ENCODE measurements at places on chromosomes 7 and 10.

DNA sequence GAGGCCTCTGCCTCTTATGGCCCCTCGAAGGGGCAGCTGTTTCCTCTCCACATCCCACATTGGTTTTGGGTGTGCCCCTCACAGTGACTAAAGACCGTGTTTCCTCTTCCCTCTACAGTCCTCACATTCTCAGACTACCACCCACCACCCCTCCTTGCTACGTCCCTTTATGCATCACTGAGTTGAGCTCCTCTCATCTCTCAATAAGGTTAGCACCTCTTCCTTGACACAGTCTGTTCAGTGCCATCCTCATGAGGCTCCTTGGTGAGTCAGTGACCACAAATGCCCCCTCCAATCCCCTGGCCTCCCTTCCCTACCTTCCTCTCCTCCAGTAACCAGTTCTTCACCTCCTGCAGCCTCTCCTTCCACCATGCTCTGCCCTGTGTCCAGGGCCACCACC, 239.1 kb upstream of the MYO3A start:
- DNase-seq, result no peak

DNA sequence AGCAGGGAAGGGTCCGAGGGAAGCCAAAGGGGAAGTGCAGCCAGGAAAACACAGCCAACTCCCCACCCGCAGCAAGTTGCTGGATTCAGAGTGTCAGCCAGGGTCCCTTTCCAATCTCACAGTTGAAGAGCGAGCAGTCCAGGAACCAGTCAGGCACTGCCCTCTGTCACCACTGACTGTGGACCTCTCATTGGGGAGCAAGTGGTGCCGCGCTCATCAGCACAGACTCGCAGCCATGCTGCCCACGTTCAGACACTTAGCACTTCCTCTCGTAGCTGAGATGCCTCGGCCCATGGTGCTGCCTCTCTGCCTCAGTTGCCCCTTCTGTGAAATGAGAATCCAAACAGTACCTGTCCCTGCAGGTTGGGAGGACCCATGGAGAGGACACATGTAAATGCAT, 123.6 kb upstream of the CHST15 start:
- DNase-seq, result no peak

GRCh38 chr10:85784792-85785191, 581.8 kb downstream of the GRID1 start:
- DNase-seq, result no peak

DNA sequence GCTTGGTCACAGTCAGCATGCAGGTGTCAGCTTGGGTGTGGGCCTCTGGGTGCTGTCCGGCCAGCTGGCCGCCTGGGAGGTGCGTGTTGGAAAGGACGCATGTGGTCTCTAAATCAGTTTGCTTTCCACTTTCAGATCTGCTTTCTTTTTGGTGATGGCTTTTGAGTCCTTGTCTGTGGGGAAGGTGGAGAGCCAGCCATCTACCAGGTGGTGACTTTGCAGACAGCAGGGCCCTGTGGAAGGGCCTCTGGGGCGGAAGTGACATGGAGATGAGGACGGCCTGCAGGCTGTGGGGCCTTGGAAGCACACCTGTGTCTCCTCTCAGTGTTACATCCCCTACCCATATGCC, 59.4 kb downstream of the WDR37 start:
- no peak for DNase-seq

- no peak for DNase-seq
Measured at GRCh38 chr7:105218215-105218614, 170.5 kb downstream of the SRPK2 start.

- DNase-seq, result peak; percentile 11
Measured at GRCh38 chr7:100353685-100354330, 4.1 kb upstream of the PILRB start.

DNA sequence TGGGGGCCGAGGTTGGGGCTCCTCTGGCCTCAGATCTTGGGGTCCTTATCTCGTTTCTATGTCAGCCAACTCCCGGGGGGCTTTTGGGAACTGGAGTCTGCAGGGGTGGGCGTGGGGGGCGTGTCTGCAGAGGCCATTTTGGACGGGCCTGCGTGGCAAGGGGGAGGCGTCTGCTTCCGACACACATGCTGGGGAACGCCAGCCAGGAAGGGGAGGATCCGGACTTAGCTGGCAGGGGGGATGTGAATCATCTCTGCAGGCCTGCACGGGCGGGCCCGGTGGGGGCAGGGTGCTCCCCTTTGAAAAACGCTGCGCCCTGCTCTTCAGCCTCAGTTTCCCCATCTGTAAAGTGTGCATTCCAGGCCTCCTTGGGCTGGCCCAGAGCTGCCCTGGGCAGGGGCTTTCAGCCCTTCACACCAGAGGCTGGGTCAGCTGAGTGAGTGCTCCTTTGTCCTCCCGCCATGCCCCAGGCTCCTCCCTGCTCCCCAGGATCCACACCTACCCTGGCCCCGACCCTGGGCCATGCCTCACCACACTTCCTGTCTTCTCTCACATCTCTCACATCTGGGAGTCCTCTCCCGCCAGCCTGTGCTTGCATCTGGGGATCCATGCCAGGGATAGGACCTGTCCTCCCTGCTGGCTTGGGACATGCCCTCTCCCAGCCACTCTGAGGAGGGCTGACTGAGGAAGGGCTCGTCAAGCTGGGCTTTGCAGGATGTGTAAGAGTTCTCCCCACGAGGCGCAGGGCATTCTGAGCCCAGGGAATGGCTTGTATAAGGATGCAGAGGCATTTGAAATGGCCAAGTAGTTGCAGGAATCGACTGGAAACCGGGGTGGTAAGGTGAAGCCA, 172.6 kb upstream of the TNRC18 start:
- DNase-seq, result peak; percentile 68

DNA sequence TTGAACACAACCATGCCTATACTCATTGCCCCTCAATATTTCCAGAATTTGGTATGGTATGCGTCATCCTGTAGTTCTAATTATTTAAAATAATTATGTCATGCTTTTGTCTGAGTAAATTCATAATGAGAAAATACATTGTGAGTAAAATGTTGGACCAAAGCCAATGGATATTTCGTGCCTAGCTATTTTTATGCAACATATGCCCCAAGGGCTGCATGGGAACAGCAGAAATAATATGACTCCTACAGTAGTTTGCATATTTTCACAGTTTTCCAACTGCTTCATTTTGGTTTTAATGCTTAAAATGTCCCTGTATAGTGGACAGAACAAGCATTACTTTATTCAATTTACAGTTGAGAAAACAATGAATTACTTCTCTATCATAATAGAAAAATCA, 1115.6 kb upstream of the GHITM start:
- DNase-seq, result no peak

GRCh38 chr7:105748701-105749100, 127.7 kb downstream of the ATXN7L1 start:
- DNase-seq, result no peak

- no peak for DNase-seq
Measured at GRCh38 chr7:25671111-25671510, 442.8 kb upstream of the NPVF start.

- no peak for DNase-seq
Measured at GRCh38 chr7:8436965-8437364, 3.6 kb downstream of the NXPH1 start.

GRCh38 chr10:29535778-29536453, 98.9 kb downstream of the SVIL start:
- DNase-seq, result no peak

DNA sequence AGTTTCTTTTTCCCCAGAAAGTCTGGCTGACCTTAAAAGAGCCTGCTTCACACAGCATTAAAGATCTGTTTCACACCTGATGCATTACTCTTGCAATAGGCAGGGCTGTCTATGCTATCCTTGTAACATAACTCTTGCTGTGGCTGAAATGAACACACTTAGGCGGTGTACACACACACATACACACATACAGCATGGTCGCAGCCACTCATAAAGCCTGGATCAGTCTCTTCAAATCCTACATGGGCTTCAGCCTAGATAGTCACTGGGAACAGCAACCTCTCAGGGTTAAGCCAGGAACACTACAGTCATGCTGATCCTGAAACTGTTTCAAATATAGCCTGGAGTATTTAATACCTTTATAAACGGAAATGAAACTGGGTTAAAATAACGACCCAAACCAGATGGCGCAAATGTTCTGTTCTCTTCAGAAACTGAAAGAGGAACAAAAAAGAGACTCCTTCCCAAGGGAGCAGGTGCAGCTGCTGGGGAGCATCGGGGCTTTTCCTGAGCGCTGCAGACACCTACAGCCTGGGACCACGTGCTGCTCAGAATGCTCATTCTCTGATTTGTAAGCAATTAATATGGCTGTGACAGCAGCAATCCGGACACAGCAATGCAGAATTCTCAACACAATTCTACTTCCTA, 61.0 kb upstream of the SFMBT2 start:
- no peak for DNase-seq

- no peak for DNase-seq
Measured at GRCh38 chr10:72056932-72057751, 31.2 kb downstream of the SPOCK2 start.

- no peak for DNase-seq
Measured at GRCh38 chr7:18289788-18290187, 205.8 kb upstream of the HDAC9 start.

GRCh38 chr7:1865571-1866255, 195.6 kb downstream of the ELFN1 start:
- no peak for DNase-seq

DNA sequence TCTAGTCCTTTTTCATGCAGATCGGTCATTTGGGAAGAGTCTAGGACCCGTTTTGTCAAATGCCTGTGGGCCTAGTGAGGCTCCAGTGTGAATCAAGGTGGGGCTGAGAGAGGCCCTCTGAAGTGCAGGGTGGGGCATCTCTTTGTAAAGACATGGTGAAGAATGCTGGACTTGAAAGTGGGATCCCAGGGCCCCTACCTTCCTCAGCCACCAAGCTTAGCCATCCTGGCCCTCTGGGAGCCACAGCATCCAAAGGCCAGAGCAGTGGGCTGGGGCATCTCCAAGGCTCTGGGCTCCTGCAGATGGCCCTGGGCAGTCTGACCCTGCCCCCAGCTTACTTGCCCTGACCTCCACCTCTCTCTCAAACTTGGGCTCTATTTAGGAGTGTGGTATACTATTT, 78.5 kb downstream of the ADCY1 start:
- no peak for DNase-seq

DNA sequence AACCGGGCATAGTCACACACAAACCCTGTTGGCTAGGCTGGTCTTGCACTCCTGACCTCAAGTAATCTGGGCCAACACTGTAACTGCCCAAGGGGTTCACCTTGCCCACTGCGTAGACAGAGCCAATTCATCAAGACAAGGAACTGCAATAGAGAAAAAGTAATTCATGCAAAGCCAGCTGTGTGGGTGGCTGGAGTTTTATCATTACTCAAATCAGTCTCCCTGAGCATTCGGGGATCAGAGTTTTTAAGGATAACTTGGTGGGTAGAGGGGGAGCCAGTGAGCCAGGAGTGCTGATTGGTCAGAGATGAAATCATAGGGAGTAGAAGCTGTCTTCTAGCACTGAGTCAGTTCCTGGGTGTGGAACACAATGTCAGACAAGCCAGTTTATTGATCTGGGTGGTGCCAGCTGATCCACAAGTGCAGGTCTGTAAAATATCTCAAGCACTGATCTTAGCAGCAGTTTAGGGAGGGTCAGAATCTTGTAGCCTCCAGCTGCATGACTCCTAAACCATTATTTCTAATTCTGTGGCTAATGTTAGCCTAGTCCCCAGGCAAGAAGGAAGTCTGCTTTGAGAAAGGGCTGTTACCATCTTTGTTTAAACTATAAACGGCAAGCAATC, 15.6 kb upstream of the FXYD4 start:
- no peak for DNase-seq

DNA sequence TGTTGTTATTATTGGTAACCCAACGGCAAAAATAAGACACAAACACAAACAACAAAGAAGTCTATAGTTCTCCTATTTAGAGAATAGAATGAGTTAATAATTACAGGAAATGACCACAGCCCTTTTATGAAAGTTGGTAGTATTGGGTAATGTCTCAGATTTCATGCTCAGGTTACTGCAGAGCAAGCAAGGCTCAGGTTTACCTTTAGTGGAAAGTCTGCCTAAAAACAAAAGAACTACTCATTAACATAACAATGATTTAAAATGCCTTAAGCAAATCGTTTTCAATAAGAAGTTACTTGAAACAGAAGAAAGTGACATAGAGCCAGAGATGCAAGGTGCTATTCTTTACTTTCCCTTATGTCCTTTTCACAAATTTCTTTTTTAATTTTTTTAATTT, 441.2 kb downstream of the PLXDC2 start:
- no peak for DNase-seq

DNA sequence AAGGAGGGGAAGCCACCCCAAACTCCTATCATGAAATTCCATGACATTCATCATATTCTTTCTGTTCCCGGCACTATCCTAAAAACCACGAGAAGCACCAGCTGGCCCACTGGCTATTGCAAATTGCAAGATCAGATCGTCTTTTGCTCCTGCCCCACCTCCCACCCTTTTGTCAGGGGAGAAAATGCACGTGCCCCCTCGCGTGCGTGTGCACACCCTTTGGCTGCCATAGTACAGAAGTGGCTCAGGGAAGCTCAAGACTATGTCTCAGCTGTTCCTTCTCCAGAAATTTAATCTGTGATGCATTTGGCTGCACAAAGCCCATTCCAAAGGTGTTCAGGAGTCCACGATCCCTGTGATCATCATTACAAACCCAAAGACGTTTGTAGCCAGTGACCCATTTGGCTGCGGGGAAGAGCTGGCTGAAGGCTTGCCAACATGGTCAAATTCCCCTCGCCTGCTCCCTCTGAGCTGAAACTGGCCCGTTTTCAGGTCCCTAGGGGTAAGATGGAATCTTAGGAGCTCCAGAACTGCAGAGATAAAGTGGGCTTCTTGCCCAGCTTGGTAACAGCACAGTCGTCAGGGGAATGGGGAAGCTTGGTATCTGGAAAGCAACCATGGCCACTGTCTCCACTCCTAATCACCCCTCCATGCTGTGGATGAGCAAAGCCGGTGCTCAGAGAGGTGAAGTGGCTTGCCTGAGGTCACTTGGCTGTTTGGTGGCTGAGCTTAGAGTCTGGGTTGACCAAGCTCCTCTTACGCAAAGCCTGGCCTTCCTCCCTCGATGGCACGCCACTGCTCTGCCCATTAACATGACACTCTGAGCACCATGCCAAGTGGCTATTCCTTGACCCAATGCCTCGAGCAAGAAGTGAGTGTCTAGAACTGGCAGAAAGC, 155.4 kb downstream of the NEURL1 start:
- no peak for DNase-seq

DNA sequence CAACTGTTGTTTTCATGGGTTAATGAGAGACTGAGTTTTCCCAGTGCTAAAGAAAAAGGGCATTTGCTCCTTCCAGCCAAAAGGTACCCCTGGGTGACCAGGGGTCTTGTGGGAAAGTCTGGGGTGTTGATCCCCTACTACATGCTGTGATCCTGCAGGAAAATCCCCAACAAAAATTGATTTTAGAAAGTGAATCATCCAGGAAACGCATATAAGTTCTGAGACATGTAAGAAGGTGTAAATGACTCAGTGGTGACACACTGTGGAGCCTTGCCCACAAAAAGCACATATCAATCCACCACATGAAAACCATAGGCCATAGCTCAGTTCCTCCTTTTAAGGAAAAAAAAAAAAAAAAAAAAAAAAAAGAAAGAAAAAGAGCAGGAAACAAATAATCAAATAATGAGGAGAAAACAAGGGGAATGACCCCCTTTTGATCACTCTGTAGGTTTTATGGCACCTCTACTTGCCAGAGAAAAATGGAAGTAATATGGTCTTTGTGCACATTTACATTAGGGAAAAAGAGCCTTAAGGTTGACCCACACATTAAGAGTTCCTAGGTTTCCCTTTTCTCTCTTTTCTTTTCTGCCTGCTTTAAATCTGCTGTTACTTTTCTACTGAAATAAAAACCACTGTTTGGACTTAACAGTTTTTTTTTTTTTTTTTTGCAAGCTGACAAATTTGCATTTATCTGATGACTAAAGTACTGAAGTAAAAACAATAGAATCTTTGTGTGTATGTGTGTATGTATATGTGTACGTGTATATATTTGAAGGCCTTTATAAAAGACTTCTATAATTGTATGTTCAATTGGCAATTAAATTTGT, 386.0 kb downstream of the KIF20B start:
- DNase-seq, result no peak

GRCh38 chr10:77036993-77037734, 600.4 kb downstream of the KCNMA1 start:
- DNase-seq, result no peak
